ENCODE measurements at places on chromosomes 2 and 18.

- no peak for DNase-seq
Measured at GRCh38 chr2:202114795-202115194, 41.7 kb downstream of the KIAA2012 start.

- DNase-seq: no peak
Measured at GRCh38 chr2:54629914-54630857, 93.3 kb upstream of the EML6 start.

DNA sequence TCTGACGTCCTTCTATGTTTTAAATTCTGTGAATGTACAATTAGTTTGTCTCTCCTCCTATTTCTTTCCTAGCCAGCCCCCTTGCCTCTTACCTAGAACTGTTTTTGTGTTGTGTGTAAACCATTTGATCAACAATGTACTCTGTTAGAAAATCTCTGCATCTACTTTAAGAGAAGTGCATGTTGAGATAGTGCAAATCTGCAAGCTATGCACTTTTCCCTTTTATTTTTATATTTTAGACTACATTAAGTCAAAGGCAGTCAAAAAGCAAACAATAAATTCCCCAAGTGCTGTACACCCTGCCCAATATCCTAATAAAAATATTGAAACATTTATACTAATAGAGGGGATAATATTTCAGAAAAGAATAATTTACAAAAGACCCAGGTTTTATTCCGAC, 13.7 kb downstream of the LYPD6 start:
- no peak for DNase-seq

- no peak for DNase-seq
Measured at GRCh38 chr2:101883860-101884259, 107.9 kb upstream of the IL1R2 start.

DNA sequence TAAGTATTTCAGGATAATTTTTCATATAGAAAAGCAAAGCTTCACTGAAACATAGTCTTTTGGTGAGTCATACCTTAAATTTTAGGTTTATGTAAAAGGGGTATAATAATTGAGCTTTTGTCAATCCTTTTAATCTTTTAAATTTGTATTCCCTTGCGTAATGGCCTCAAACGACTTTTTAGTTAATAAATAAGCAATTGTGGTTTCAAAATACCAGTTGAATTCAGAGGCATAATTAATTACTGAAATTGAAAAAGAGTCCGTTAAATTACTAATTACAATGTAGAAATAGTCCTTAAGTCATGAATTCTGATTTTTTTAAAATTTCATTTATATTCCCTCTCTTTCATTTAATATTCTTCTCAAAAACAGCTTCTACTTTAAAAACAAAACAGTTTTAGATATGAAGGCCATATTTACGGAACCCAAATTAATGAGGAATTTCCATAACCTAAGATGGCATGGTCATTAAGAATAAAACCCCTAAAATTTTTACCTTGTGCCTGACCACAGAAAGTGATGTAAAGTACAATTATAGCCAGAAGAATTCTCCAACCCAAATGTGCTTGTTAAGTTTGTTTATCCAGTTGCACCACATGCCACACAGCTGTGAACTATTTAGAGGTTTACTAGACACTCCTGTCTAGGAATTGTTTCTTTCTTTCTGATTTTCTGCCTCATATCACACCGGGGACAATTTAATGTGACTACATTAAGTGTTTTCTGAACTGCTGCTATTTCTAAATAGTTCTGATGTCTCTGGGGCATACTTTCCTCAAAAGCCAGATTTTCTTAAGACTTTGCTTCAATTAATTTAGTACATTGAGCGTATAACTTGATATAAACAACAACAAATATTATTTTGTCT, 60.7 kb upstream of the ITGA4 start:
- DNase-seq: no peak

- DNase-seq: peak; percentile 28
Measured at GRCh38 chr18:35616664-35617423, 35.3 kb downstream of the GALNT1 start.

DNA sequence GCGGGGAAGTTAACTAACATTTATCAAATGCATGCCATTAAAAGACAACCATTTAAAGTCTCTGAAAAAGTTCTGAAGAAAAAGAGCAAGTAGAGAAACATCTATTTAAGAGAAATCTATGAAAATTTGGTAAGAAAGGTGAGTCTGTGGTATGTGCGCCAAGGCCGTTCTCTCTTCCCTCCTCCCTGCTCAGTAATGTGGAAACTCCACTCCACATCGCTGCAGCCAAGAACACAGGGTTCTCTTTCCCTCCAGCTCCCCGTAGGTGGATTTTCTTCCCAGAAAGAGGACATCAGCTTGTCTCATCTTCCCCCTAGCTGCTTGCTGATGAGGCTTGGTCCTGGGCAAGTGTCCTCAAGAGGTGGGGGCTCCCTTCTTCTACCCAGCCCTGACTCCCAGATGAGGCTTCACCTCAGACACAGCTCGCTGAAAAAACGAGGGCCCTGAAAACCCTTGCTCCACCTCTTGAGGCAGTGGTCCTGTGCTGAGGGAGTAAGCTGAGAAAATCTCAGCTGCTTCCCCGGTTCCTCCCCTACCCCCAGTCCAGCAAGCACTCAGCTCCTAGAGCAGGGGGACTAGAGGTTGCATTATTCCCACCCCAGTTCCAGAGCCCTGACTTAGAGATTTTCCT, 45.8 kb upstream of the PTPRM start:
- DNase-seq: no peak
